Mesendoderm (in vitro differentiated cells): ENCODE measurements at places on chromosomes 11 and 22.

GRCh38 chr11:132691848-132692550 is 840.3 kb downstream of the OPCML start:
- no peak for DNase-seq

DNA sequence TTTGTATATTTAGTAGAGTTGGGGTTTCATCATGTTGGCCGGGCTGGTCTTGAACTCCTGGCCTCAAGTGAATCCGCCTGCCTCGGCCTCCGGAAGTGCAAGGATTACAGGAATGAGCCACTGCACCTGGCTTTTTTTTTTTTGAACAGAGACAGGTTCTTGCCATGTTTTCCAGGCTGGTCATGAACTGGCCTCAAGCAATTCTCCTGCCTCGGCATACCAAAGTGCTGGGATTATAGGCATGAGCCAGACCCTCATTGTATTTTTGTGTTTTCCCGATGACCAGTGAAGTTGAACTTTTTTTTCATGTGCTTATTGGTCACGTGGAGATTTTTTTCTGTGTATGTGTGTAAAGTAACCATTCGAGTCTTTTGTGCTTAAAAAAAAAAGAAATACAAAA is 48.2 kb downstream of the KIAA1671 start:
- DNase-seq: no peak

GRCh38 chr11:92826136-92826535 is 143.3 kb upstream of the MTNR1B start:
- DNase-seq: no peak

GRCh38 chr11:75814363-75814676 is 690 bp upstream of the UVRAG start:
- no peak for DNase-seq

DNA sequence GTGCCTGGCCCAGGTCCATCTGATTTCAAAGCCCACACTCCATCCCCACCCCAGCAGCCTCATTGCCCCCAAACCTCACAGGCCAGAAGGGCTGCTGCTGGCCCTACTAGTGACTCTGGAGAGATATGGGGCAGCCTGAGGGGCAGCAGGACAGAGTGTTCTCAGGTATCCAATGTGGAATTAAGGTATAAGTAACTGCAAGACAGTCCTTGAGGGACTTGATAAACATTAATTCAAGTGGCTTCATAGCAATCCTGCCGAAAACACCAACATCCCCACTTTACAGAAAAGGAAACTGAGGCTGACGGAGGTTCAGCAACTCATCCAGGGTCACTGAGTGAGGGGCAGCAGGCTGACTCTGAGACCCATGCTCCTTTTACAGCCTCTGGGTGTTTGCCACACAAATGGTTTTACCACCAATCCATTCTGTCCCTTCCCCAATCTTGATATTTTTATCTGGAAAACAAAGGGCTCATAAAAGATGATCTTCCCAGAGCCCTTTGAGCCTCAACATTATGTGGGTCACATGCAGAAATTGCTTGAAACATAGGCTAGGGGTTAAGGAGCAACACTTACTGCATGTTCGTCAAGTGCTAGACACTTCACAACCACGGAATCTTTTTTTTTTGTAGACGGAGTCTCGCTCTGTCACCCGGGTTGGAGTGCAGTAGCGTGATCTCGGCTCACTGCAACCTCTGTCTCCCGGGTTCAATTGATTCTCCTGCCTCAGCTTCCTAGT is 2.3 kb downstream of the NIPSNAP1 start:
- no peak for DNase-seq

DNA sequence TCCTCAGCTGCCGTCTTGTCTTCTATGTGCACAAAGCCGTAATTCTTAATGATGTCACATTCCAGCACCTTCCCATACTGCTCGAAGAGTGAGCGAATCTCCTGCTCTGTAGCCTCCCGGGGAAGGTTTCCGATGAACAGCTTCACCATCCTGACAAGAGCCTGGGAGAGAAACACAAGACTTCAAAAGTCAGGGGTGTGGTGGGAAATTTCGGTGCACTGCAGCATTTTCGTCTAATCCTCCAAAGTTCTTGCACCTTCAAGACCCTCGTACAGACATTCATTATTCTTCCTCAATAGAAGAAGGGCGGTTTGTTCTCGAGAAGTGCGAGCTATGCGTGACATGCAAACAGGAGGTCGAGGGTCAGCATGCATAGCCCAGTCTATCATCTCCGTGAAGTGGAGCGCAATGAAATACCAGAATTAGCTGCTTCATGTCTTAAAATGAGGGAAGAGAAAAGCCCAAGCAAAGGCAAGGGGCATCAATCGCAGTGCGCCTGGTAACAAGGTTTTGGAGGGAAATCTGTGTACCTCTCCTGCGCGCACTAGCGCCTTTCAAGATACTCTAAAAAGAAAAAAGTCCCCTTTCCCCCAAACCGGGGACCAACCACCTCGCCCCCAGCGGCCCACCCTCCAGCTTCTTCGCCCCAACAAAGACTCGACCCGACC is 622 bp downstream of the RBM4B start:
- no peak for DNase-seq
